ENCODE measurements at places on chromosomes 5 and 9.

- DNase-seq, result no peak
These were observed 255.9 kb upstream of the ACO1 start for GRCh38 chr9:32128546-32128945.

GRCh38 chr9:132896906-132897305, 18.2 kb downstream of the SPACA9 start:
- DNase-seq, result no peak

GRCh38 chr5:82599692-82600091, 321.5 kb upstream of the RPS23 start:
- no peak for DNase-seq

DNA sequence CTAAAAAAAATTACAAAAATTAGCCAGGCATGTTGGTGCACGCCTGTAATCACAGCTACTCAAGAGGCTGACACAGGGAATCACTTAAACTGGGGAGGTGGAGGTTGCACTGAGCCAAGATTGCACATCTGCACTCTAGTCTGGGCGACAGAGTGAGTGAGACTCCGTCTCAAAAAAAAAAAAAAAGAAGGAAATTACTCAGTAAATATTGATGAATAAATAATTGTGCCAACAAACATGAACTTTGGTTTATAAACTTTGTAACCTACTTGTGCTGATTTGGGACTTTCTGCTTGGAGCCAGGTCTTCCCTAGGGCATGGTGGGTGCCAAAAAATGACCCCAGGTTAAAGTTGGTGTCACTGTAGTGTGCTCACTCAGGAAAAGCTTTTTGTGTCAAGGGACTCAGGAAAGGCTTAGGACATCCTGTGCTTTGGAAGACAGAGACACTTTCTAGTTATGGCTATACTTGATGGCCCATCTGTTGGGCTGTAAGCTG, 19.0 kb downstream of the ABLIM3 start:
- DNase-seq, result no peak

DNA sequence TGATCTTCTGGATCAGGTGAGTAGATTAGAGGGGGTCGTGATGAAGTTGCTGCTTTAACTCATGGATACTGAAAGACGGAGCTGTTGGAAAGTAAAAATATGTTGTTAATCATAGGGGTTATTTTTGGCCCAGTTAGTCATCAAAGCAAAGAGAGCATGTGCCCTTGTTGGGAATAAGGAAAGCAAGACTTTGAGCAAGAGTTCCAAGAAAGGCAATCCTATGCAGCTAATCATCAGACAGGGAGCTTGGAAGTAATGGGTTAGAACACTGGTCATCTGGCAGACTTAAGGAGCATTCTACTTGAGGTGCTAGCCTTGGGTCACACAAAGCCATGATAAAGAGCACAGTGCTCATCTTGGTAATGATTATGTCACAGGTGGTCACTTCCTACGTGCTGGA, 18.3 kb downstream of the ASPN start:
- DNase-seq, result peak; percentile 95
